ENCODE measurements at places on chromosomes 1 and 21.
A peak's percentile ranks its signal among the peaks of the same experiment; 100 is the strongest.

DNA sequence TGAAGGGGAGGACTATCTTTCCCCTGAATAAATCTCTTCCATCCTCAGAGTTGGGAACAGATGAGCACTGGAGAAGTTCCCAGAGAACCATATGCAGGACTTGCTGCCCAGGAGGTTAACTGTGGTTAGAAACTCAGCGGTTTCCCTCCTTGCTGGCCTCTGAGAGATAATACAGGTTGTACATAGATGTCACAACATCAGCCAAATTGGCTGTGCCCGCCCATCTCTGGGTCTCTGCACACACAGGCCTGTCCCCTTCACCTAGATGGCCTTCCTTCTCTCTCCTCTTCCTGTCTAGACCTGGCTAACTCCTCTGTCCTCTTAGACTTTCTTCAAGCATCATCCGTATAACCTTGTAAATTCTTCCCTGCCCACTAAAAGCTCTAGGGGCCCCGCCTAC, 5.7 kb downstream of the RGS5 start:
- no peak for DNase-seq

DNA sequence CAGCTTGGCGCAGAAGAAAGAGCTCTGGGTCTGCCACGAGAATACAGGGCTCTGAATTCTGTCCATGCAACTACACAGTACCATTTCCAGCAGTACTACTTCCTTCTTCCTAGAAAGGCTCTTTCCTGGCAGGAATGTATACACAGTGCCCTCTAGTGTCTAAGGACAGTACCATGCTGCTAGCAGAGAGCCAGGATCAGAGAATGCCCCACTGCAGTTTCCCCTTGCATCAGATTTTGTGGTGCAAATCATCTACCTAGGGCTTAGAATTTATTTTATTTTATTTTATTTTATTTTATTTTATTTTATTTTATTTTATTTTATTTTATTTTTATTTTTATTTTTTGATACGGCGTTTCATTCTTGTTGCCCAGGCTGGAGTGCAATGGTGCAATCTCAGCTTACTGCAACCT, 50.8 kb downstream of the PAX7 start:
- no peak for DNase-seq

DNA sequence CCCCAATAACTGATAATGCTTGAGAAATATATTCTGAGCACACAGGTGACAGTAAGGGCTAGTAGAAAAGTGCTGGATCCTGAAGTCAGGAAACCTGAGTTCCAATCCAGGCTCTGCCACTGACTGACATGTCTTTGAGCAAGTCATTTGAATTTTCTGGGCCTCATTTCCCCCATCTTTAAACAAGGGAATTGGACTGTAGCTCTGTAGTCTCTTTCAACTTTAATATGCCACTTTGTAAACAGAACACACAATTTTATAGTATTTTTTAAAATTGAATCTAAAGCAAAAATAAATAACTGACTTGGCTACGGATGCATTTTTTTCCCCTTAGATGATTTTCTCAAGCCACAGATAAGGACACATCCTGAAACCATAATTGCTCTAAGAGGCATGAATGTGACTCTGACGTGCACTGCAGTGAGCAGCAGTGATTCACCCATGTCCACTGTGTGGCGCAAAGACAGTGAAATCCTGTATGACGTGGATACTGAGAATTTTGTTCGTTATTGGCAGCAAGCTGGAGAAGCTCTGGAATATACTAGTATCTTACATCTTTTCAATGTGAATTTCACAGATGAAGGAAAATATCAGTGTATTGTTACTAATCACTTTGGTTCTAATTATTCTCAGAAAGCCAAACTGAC, 37.0 kb downstream of the LRIG2 start:
- DNase-seq: no peak

- no peak for DNase-seq
Observed at GRCh38 chr1:40708750-40709099, 17.2 kb downstream of the NFYC start.

DNA sequence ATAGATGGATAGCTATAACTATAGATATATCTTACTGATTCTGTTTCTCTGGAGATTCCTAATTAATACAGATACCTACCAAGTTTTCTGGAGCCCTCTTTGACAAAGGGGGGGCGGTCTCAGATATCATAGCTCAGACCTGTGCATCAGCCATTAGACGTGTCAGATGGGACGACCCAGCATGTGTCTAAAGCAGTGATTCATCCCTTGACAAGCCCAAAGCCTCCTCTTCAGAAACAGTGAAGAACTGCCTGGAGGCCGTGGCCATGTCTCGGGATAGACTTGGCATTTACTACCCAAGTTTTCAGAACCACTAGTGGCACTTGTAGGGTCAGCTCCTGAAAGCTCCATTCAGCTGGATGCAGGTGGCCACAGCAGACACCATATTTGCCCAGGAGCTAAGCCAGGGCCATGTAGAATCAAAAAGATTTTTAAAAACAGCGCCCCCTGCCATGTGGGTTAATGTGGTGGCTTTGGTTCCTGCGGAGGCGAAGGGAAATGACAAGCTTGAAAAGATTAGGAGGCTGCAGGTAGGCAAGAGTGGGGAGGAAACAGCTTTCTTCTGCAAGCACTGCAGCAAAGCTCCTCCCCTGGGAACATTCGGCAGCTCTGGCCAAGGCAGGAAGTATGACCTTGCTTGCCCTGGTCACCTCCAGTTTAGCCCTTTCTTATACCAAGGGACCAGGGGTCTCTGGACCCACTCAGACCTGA, 82.2 kb downstream of the FBXO2 start:
- no peak for DNase-seq

GRCh38 chr1:12402159-12402673, 172.4 kb downstream of the VPS13D start:
- no peak for DNase-seq

DNA sequence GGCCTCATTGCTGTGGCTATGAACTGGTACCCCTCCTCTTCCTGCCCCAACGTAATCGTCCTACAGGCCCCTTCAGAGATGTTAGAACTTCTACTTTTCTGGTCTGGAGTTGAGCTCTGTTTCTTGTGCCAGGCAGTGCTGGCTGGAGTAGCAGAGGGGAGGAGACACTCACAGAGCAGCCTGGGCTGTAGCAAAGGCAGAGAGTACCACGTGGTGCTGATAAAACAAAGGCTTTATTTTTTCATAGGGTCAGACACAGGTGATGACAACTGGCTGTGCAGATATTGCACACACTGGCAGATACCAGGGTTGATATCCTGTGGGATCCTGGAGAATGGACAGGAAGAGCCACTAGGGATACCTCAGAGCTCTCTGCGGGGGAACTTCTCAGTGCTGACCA, 23.2 kb downstream of the CRCT1 start:
- DNase-seq: no peak

GRCh38 chr1:201925981-201926645, 20.2 kb downstream of the LMOD1 start:
- DNase-seq: no peak

DNA sequence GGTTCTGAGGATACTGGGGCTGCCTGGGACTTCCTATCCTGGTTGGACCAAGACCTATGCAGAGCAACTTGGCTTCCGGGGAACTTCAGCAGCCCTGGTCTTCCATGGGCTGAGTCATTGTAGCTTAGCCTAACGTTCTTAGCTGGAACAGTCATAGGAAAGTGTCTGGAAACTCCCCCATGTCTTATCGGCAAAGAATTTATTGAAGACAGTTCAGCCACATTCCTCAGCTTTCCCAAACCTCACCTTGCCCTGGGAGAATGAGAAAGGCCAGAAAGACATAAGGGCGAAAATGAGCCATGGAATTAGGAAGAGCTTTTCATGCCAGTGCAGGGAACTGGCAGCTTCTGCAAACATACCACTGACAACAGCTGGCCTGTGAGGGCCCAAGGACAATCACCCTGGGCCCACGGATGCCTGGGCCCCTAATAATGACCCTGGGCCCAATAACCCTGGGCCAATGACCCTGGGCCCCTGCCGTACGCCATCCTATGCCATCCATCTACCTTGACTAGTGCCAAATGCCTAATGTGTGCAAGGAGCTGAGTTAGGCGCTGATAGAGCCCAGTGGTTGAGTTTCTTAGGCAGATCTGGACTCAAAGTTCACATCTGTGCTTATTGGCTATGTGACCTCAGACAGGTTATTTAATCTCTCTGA, 114.4 kb upstream of the GADD45A start:
- DNase-seq: no peak

- DNase-seq: no peak
Observed at GRCh38 chr1:85060038-85060437, 11.7 kb upstream of the MCOLN3 start.

DNA sequence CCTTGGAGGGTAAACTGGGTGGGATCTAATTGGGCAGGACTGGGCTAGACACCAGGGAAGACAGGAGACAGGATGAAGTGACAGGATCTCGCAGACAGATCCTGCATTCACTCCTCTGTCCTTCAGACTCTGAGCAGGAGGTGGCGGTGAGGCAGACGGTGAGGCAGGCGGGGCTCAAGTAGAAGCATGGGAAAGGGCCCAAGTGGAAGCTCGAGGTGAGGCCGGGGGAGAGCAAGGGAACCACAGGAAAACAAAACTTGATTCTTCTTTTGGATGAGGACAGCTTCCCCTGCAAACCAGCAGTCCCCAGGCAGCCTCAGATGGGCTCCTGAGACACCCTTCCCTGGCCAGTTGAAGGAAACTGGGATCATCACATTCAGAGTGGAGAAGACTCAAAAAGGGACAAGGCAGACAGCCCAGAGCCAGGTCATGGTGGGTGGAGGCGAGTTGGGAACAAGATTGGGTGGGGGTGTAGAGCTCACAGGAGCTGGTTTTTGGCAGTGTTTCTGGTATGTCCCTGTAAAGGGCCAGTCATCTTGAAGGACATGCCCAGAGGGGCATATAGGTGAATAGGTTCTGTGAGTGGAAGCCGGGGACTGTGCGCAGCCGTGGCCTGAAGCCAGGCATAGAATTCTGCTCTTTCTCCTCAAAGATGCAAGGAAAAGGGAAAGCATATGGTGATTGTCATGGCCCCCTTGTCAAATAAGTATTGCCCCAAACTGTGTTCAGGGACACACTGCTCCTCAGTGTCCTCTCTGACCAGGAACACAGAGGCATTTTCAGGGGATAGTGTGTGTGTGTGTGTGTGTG, 18.0 kb downstream of the INKA2 start:
- no peak for DNase-seq

GRCh38 chr1:15684468-15685291, 560 bp downstream of the PLEKHM2 start:
- peak; percentile 53 for DNase-seq

DNA sequence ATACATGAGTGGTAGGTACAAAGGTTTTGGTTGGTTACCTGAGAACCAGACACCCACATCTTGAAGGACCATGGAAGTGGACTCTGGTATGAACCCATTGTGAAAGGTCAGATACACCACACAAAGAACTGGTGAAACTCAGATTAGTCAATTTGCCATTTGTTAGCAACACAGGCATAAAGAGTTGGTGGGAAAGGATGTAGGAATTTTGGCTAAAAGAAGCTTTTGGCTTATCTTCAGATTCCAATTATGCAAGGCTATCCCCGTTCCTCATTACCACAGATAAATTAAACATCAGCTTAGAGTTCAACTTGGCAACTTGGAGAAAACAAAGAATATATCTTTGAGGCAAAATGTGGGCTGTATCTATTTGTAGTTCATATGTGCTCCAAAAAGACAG, 87.0 kb upstream of the IRF2BP2 start:
- DNase-seq: no peak

DNA sequence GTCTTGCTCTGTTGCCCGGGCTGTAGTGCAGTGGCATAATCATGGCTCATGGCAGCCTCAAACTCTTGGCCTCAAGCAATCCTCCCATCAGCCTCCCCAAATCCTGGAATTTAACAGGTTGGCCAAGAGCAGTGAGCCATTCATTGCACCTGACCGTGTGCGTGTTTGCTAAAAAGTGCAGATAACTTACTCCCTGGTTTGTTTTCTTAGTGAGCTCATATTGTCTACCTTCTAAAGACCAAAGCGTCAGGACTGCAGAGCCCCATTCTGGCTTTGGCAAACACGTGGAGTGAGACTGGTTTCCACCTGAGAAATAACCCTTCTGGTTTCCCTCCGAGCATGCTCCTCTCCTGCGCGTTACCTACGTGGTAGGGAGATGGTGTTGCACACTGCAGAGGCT, 32.2 kb upstream of the CA6 start:
- DNase-seq: no peak

- no peak for DNase-seq
Observed at GRCh38 chr1:112460615-112461014, 48.1 kb upstream of the WNT2B start.

GRCh38 chr1:111992476-111992875, 3.0 kb upstream of the KCND3 start:
- no peak for DNase-seq

GRCh38 chr1:237062976-237063375, 21.0 kb downstream of the RYR2 start:
- no peak for DNase-seq

DNA sequence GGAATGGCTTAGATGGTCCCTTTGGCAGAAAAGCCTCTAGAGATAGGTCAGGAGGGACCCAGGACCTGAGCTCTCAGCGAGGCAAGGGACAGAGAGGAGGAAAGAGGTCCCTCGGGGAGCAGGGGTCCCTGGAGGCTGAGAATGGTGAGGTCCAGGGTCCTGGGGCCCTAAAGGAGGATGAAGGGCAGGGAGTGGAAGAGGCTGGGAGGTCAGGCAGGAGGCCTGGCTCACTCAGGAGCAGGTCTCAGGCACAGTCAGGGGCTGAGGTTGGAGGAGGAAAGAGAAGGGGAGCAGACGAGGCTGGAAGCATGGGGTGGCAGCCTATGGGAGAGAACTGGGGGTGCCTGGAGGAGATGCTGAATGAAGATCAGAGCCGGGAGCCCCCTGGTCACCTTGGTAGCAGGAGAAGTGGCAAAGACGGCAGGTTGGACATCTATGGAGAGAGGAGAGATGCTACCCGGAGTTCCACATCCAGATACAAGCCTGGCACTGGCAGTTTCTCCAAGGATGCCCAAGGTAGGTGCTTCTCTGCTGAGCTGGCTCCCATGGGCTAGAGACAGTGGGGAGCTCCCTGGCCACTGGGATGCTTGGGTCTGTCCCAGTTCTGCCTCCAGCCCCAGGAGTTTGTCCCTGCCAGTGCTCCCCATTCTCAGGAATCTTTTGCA, 22.6 kb downstream of the IGFN1 start:
- DNase-seq: no peak

DNA sequence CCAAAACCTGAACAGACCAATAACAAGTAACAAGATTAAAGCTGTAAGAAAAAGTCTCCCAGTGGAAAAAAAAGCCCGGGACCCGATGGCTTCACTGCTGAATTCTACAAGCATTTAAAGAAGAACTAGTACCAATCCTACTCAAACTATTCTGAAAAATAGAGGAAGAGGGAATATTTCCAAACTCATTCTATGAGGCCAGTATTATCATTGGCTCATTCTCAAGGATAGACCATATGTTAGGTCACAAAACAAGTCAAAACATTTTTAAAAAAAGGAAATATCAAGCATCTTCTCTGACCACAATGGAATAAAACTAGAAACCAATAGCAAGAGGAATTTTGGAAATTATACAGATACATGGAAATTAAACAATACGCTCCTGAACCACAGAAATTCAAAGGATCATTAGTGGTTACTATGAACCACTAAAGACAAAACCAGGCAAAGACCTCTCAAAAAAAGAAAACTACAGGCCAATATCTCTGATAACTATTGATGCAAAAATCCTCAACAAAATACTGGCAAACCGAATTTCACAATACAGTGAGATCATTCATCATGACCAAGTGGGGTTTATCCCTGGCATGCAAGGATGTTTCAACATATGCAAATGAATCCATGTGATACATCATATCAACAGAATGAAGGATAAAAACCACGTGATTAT, 13.9 kb upstream of the IL20 start:
- DNase-seq: no peak
